ENCODE measurements at places on chromosomes 1 and 21.

DNA sequence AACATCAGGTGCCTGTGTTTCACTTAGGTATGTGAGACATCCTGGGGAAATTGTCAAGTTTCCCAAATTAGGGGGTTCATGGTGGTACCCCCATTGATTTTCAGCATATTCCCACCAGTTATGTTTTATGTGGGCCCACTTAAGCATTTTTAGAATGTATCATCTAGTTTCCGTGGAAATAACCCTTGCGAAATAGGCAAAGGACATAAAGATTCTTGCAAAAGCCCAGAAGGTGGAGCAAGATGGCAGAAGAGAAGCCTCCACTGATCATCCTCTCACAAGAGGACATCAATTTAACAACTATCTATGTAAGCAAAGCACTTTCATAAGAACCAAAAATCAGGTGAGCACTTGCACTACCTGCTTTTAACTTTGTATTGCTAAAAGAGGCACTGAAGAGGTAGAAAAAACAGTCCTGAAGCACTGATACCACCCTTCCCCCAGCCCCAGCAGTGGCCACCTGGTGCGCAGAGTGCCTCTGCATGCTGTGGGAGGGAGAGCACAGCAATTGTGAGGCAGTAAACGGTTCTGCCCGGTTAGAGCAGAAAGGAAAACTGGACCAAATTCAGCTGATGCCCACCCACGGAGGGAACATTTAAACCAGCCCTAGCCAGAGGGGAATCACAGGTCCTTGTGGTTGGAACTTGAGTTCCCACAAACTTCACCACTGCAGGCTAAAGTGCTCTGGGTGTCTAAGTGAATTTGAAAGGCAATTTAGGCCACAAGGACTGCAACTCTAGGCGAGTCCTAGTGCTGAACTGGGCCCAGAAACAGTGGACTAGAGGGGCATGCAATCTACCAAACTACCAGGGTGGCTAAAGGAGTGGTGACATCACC, 23.2 kb downstream of the MCOLN2 start:
- no peak for DNase-seq

GRCh38 chr21:42474043-42474831, 21.8 kb downstream of the RSPH1 start:
- no peak for DNase-seq

DNA sequence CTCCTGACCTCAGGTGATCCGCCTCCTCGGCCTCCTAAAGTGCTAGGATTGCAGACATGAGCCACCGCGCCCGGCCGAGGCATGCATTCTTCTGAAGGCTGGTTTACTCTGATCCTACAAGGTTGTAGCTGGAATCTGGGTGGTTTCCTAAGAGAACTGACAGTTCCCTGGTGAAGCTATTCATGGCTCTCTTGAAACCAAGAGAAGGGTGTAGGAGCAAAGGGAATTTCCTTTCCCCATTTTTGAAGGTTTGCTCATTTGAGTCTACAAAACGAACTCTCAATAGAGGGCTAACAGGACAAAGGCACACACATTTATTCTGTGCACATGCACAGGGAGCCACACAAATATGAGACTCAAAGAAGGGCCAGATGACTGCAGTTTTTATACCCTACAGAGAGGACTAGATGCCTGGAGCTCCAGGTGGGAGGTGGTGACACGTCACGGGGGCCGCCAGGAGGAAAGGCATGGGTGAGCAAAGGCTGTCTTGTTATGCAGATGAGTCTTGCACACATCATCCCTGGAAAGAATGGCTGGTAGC, 49.5 kb upstream of the ERRFI1 start:
- no peak for DNase-seq

GRCh38 chr1:20281801-20282200, 8.9 kb upstream of the VWA5B1 start:
- DNase-seq, result no peak

- no peak for DNase-seq
Measured at GRCh38 chr1:48936436-48936835, 159.7 kb upstream of the BEND5 start.

- DNase-seq, result no peak
Measured at GRCh38 chr1:153771841-153772593, 3.2 kb upstream of the SLC27A3 start.

DNA sequence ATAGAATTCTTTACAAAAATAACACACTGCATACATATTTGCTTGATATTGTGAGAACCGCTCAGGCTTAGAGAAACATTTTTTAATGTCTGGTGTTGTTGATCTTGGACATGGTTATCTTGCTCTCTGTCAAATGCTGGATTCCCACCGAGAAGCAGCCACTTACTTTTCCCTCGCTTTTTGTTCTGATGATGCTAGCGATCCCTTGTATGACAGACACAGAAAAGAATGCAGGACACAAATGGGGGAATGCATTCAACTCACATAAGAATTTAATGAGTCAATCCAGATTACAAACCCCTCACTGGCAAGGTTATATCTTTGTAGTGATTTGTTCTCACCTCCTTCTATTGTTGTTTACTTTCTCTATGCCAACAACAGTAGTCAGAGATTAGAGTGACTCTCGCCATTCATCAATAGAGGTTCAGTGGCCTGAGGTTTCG, 76.8 kb upstream of the AKT3 start:
- DNase-seq, result no peak

- DNase-seq, result no peak
Measured at GRCh38 chr1:230899841-230900251, 31.5 kb upstream of the C1orf198 start.

- no peak for DNase-seq
Measured at GRCh38 chr1:216111842-216112241, 311.4 kb downstream of the USH2A start.

GRCh38 chr21:43739621-43740435, 20.9 kb downstream of the PDXK start:
- no peak for DNase-seq

GRCh38 chr1:47821760-47822159, 175.4 kb downstream of the TRABD2B start:
- DNase-seq, result no peak

- DNase-seq, result no peak
Measured at GRCh38 chr21:33089395-33090119, 19.6 kb downstream of the OLIG1 start.

- peak; percentile 20 for DNase-seq
Measured at GRCh38 chr1:221832151-221832550, 90.3 kb upstream of the DUSP10 start.

DNA sequence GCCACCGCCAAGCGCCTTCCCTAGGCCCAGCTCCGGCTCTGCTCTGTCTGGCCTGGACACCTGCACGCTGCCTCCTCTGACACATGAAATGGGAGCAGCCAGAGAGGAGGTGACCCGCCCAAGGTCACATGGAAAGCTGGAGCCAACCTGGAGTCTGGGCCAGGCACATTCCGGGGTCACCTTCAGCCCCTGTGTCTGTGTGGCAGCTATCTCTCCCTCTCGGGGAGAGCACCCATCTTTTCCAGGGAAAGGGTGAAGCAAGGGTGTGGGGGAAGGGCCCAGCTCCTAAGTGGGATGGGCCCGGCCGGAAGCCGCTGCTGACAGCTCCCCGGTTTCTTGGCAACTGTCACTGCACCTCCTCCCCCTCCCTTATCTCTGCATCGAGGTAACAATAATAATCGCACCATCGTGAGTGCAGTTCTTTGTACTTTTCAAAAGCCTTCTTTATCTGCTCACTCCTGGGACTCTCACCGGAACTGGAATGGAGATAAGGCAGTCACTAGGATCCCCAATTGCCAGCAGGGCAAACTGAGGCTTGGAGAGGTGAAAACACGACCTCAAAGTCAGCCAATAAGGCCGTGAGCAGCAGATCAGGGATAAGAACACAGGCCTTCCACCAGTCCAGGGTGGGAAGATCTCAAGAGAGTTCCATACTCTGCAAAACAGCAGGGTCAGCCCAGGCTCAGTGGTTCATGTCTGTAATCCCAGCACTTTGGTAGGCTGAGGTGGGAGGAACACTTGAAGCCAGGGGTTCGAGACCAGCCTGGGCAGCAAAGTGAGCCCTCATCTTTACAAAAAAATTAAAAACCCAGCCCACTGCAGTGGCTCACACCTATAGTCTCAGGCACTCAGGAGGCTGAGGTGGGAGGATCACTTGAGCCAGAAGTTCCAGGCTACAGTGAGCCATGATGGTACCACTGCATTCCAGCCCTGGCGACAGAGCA, 36.9 kb downstream of the RAP1GAP start:
- no peak for DNase-seq

GRCh38 chr1:29800522-29800956, 564.2 kb downstream of the PTPRU start:
- DNase-seq, result no peak

- no peak for DNase-seq
Measured at GRCh38 chr1:231935856-231936255, 309.3 kb downstream of the DISC1 start.

DNA sequence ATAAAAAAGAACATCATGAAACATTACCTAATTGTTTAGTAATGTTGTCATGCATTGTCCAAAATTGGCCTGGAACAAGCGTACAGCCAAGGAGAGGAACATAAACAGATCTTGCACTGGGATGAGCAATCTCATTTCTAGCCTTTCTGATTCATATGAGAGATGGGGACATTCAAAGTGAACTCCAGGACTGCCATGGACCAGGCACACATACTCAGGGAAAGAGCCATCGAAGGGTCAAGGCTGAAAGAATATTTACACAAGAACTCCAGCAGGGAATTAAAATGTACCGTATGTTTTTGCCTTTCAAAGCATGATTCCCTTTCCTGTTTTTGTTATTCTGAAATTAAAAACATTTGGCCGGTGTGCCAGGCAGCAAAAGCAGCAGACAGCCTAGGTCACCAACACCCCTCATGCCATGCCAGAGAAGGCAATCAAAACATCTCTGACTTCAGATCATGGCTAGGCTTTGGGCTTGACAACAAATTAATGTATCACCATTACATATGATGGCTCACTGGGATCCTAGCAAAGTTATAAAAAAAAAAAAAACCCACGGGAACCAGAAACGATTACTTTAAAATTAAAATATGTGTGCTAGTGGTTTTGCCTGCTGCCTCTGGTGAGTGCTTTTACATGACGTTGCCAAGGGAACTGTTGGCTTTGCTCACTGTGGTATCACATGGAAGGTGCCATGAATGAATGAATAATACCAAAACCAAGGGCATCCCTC, 159.8 kb downstream of the TGFBR3 start:
- no peak for DNase-seq

DNA sequence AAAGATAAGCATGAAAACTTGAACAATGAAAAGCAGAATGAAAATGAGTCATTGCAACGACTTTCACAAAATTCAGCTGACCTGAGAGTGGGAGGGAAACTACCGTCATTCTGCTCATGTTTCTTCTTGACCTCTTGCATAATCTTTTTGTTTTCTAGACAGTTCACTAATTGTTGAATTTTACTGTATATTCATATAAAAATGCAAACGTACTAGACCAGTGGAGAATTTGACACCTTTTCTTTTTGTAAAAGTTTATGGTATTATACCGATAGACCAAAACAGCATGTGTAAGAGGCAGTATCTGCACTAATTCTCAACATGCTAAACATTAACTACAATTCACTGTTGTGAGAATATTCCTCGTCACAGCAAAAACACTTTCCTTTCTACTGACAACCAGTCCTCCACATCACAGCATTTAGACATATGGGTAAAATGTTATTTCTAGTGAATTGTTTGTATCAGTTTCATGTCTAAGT, 137.8 kb downstream of the GREM2 start:
- no peak for DNase-seq

- no peak for DNase-seq
Measured at GRCh38 chr1:96481409-96481808, 240.2 kb upstream of the PTBP2 start.

DNA sequence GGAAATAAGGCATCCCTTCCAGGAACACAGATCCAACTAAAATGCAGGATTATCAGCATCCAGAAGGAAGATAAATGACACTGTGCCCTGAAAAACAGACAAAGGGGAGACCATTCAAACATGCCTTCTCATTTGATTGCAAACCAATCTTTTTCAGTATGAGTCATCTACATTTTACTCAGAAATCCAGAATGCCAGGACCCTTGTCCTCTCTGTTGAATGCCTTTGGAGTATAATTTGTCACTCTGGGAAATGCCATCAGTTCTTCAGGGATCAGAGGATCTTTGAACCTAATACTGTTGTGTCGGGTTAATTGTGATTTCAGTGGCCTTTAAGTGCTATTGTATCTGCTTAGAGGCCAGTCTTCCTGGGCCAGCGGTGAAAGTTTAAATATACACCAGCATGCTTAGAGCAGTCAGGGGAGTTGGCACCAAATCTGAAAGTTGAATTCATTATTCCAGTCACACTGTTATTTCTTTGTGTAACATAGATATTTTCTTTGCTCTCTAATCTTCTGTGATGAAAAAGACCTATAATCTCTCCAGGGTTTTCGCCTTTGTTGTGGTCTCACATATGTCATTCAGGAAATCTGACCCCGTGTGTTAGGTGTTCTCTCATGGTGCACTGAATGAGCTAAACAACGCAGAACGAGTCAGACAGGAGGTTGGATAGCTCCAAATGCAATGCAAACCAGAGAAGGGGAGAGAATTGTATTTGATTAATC, 364.8 kb upstream of the SGIP1 start:
- no peak for DNase-seq

DNA sequence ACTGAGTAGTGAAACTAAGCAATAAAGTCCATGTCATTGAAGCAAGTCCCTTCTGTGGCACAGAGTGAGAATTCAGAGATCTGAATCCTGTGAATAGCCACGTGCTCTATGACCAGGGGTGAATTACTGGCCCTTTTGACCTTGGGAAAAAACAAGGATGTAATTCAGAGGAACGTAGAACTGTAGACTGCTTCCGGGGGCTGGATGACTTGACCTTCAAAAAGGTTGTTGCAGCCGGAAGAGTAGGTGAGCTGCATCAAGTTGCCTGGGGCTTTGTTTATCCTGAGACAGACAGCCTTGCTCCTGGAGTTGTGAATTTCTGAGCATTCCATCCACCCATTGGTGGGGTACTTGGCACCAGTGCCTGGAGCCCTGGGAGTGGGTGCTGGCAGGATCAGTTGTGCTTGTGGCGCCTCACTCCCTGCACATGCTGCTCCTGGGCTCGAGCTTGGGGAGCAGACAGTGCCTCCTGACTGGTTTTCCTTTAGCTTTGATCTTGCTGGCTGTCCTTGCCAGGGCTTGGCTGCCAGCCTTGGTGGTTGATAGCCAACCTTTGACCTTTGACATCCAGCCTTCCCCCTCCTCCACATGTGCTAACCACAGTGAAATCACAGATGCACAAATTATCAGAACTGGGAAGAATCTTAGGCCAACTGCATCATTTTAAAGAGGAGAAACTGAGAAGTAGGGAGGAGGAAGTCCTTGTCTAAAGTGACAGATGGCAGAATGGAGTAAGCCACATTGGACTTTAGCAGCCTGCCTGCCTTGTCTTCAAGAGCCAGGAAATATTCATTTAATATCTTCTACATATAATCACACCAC, 16.2 kb upstream of the MYOG start:
- DNase-seq, result no peak

- DNase-seq, result no peak
Measured at GRCh38 chr1:227950735-227951346, 3.1 kb upstream of the WNT9A start.

DNA sequence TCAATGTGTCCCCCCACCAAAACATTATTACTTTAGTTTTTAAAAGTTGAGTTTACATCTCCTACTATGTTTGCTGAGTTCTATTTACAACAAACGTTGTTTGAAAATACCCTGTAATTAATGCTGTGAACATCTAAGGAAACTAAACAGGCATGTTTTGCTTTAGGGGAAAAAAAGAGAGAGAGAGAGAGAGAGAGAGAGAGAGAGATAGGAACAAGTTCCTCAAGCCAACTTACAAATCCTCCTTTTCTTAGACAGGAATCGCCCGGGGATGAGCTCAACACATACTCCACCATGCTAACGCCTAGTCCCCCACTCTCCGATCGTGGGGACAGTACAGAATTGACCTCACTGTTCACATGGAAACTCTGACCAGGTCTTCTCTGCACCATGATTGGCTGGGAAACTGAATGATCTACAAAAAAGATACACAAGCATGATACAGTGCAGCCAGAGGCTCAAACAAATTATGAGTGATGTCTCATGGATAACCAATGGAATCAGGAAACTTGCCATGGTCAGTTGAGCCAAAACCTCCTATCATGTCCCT, 59.8 kb downstream of the PUM1 start:
- DNase-seq, result no peak
